ENCODE measurements at places on chromosomes 4 and X. TPM values are rescaled to one million over a fixed set of nuclear protein-coding genes. Genes with fewer than 3 reads are reported as not detected.

Gene ZNF630
- 3.2 TPM for total RNA-seq

Gene CCDC160
- not detected for total RNA-seq

Gene PABPC1L2A
- not detected for total RNA-seq

Gene FSTL5
- total RNA-seq, result not detected

Gene LRIT3
- total RNA-seq, result not detected

Gene SCML2
- total RNA-seq, result 1.1 TPM

Gene BTC
- 0.25 TPM for total RNA-seq

Gene TMEM255A
- total RNA-seq, result 0.38 TPM

Gene ERAS
- total RNA-seq, result not detected

Gene DCAF4L1
- total RNA-seq, result 0.19 TPM

Gene DDX53
- total RNA-seq, result not detected

Gene DSPP
- total RNA-seq, result not detected

Gene IL13RA1
- total RNA-seq, result 14.8 TPM

Gene UGT8
- not detected for total RNA-seq

Gene FRMPD3
- not detected for total RNA-seq

Gene BMP3
- not detected for total RNA-seq

Gene NWD2
- total RNA-seq, result not detected

Gene CDS1
- 1.3 TPM for total RNA-seq

Gene XAGE1A
- total RNA-seq, result not detected

Gene POU4F2
- total RNA-seq, result not detected

Gene CXorf38
- total RNA-seq, result 3.7 TPM

Gene MAGEB2
- not detected for total RNA-seq

Gene HSFX4
- not detected for total RNA-seq

Gene CT45A5
- total RNA-seq, result not detected

Gene PCDH7
- 34.3 TPM for total RNA-seq

Gene SOD3
- total RNA-seq, result 64.2 TPM

All from left ventricle myocardium inferior (tissue), 1 donor.